Head of caudate nucleus (tissue), 42 donors: ENCODE measurements at places on chromosomes 2 and 18.

- DNase-seq = no peak
Observed at GRCh38 chr2:160226367-160226766, 26.3 kb upstream of the ITGB6 start.

- no peak for DNase-seq
Observed at GRCh38 chr2:10132596-10132995, 10.1 kb downstream of the RRM2 start.

- no peak for DNase-seq
Observed at GRCh38 chr2:157848213-157848612, 27.9 kb downstream of the ACVR1 start.

- no peak for DNase-seq
Observed at GRCh38 chr2:49936965-49937364, 782.6 kb upstream of the FSHR start.

DNA sequence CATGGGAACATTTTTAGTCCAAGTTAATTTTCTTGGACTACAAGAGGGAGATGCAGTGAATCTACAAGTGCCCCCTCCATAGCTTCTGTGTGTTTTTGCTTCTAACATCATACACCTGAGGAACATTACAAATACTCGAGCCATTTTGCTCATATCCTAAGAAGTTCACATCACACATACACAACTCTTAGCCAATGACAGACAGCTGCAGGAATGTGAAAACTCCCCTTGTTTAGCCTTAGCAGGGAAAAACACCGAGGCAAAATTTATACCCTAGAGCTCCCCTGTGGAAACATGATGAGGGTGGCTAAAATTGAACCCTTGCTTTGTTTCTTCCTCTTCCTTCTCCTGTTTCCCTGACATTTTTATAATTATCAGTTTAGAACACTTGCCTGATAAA lies 928.3 kb upstream of the NRXN1 start:
- no peak for DNase-seq

GRCh38 chr18:37668971-37669747 lies 103.6 kb upstream of the CELF4 start:
- peak; percentile 48 for DNase-seq

DNA sequence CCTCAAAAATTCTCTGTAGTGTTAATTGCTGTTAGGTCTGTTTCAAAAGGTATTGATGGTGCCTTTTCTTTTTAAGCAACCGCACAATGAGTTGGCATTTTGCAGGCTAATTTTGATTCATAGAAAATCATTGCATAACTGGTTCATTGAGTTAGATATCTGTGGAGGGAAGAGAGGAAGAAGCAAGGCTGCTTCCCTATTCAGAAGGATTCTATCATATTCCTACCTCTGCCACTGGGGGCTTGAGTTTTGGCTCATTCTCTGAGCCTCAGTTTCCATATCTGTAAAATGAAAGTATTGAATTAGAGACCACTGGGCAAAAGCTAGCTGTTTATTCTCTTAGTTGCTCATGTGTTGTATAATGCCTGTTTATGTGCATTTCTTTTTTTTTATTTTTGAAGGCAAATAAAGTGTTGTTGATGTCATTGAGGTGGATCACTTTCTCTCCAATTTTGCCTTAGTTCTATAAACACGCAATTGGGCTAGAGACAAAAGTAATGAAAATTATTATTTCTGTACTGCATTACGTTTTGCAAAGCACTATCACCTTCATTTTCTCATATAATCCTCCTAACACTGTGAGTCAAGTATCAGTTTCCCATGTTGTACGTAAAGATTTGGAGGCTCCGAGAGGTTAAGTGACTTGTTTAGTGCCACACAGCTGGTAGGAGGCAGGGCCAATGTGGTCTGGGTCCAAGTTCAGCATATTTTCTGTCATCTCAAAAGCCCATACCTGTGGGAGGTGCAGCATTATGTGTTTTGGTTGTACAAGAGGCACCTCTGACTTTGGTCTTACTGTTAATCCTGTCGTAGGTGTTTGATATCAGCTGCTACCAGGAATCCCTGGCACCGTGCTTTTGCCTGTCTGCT lies 5.9 kb downstream of the TRIB2 start:
- DNase-seq = no peak

GRCh38 chr2:73262108-73262651 lies 22.1 kb downstream of the FBXO41 start:
- DNase-seq = no peak
